Body of pancreas (tissue), 4 donors: ENCODE measurements at places on chromosomes 13 and 19. TPM values are rescaled to one million over a fixed set of nuclear protein-coding genes. Genes with fewer than 3 reads are reported as not detected.
A peak's percentile ranks its signal among the peaks of the same experiment; 100 is the strongest.

Gene KLF2
- total RNA-seq = 13.2 TPM

Gene SHANK1
- 2.3 TPM for total RNA-seq

Gene CBLC
- 18.5 TPM for total RNA-seq

Gene KLF1
- not detected for total RNA-seq

Gene VSTM2B
- total RNA-seq = not detected

Gene ACOD1
- total RNA-seq = not detected

Gene ZNF784
- 6.9 TPM for total RNA-seq

Gene CGB8
- not detected for total RNA-seq

Gene ZNF625
- 2.9 TPM for total RNA-seq

Gene CYP4F12
- 15.8 TPM for total RNA-seq

DNA sequence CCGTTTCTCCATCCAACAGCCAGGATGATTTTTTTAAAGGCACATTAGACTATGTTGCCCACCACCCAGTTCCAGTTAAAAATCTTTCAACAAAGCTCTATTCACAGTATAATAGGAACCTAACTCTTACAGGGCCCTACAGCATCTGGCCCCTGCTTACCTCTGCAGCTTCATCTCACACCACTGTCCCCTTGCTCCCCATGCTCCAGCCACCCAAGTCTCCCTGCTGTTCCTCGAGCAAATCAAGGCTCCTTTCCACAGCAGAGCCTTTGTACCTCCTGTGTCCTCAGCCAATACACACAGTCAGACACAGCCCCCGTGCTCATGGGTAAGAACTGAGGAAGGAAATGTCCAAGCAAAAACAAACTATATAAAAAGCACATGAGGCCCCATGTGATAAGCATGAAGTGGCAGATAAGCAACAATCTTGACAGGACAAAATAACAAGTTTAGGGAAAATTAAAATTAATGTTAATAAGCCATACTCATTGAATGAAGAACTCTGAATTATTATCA, 67.5 kb downstream of the TSC22D1 start:
- H3K27me3 ChIP-seq = no peaks in the 10 kb centered on the region
- H3K36me3 ChIP-seq = no peaks in the 10 kb centered on the region
- no peak for DNase-seq
- no peaks in the 10 kb centered on the region for H3K4me1 ChIP-seq
- H3K27ac ChIP-seq = no peak overlapping the region
- H3K4me3 ChIP-seq = no peak overlapping the region

GRCh38 chr19:21439201-21439751, 42.3 kb downstream of the ZNF493 start:
- H3K4me3 ChIP-seq = no peak overlapping the region
- H3K4me1 ChIP-seq = peaks cover 71% of the 10 kb centered on the region
- DNase-seq = peak; percentile 82

- H3K4me1 ChIP-seq = no peaks in the 10 kb centered on the region
- no peak overlapping the region for H3K4me3 ChIP-seq
- no peaks in the 10 kb centered on the region for H3K27me3 ChIP-seq
These were observed 606.8 kb downstream of the DACH1 start for GRCh38 chr13:71260246-71260645.

GRCh38 chr19:28239270-28239669, 973.7 kb downstream of the UQCRFS1 start:
- no peaks in the 10 kb centered on the region for H3K36me3 ChIP-seq
- no peak overlapping the region for H3K4me3 ChIP-seq
- no peaks in the 10 kb centered on the region for H3K4me1 ChIP-seq
- no peak for DNase-seq
- no peaks in the 10 kb centered on the region for H3K27me3 ChIP-seq

DNA sequence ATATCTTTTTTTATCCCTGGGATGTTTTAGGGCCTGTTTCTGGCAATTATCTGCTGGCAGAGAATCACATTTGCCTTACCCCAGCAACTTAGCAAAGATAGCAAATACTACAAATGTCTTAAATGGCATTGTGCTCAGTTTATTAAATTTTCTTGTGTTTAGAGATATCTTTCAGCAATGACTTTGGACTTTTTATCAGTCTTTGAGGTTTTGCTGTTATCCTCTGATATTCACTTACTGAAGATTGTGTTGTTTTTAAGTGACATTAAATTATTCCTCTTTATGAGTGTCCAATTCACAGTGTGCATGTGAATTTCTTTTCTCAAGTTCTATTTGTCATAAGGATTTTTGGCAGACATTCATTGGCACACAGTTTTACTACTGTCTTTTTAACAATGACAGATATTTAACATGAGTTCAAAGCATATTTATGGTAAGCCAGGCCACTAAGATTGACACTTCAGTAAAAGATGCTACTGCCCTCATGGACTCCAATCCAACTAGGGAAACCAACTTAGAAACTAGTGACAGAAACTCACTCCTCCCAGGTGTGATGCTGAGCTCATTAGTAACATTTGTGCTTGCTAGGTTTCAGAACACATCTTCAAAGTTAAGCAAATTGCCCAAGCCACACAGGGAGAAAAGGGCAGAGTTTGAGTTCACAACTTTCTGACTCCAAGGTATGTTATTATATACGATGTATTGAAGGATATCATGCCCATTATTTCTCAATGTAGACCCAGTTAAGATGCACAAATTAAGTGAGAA, 481.9 kb downstream of the GPC6 start:
- no peak overlapping the region for H3K27ac ChIP-seq
- no peaks in the 10 kb centered on the region for H3K36me3 ChIP-seq
- no peaks in the 10 kb centered on the region for H3K4me1 ChIP-seq
- H3K4me3 ChIP-seq = no peak overlapping the region
- no peaks in the 10 kb centered on the region for H3K27me3 ChIP-seq

DNA sequence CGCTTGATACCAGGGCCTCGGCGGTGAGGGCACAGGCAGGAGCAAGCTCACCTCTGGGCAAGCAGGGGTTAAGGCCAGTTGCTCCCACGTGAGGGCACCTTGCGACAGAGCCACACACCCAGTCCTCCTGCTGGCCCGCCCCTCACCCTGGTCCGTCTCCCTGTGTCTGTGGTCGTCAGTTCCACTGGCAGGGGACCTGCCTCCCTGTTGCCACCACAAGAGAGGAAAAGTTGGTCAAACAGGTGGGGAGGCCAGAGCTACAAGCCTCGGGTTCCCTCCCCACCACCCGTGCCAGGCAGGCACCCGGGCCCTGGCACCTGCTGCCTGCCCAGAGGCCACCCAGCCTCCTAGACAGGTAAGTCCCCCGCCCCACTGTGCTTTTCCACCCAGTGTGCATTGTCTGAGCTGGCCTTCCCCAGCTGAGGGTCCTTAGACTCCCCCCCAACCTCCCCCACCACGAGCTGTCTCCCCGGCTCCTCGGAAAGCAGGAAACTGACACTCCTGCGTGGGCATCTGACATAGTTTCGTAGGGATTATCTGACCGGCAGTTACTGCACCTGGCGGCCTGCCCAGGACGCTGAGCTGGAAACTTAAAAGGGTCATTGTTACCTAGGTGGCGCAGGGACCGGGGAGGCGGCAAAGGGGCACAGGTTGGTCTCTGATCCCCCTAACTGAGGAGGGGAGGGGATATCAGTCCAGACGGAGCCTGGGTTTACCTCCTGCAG, at the start of gene TJP3:
Gene TJP3 (plus strand): TSS at position 178 of the 725 bp plus-strand sequence. CDS start 20,049 bp downstream, outside the sequence.
- DNase-seq = peak; percentile 69
- H3K4me3 ChIP-seq = no peak within 1 kb of the TSS
- H3K27ac ChIP-seq = peak within 1 kb of the TSS; percentile 90
- H3K27me3 ChIP-seq = no peaks in the 10 kb centered on the region
- peaks cover 42% of the 10 kb centered on the region for H3K4me1 ChIP-seq

- no peak overlapping the region for H3K27ac ChIP-seq
- H3K4me1 ChIP-seq = peaks cover 13% of the 10 kb centered on the region
- peaks cover 5% of the 10 kb centered on the region for H3K36me3 ChIP-seq
These were observed 4.5 kb downstream of the RELB start for GRCh38 chr19:45005787-45006186.

GRCh38 chr13:23583491-23583890, 13.3 kb downstream of the TNFRSF19 start:
- no peak overlapping the region for H3K27ac ChIP-seq
- H3K27me3 ChIP-seq = no peaks in the 10 kb centered on the region
- no peaks in the 10 kb centered on the region for H3K36me3 ChIP-seq
- no peak for DNase-seq
- H3K4me1 ChIP-seq = peaks cover 10% of the 10 kb centered on the region

DNA sequence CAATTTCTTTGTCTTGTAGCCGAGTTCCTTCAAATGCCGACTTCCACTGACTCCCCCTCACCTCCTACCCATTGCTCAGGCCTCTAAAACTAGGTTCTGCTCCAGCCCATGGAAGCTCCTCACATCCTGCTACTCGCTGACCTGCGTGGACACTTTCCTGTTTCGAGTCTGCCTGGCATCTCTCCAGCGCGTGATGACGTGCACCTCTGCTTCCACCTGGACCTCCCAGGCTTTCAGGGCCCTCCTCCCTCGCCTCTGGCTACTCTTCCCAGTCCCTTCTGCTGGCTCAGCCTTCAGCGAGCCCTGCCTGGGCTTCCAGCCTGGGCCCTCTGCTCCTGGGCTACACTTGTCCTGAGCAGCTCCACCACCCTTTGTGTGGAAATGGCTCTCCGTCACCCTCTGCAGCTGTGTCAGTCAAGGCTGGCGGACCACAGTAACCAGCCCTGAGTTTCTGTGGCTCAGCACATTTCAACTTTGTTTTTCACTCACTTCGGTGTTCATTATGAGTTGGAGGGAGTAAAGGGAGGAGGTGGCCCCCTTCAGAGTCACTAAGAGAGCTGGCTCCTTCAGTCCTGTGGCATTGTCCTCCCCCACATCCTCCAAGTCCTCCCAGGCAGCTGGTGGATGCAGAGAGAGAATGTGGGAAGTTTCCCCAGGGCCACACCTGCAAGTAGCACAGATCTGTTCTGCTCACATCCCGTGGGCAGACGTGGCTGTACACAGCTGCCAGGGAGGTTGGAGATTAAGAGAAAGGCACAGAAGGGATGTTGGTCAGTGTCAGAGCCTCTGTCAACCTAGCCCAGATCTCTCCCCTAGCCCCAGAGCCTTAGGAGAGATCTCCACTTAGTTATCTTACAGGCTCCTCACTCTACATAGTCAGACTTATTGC, 49.4 kb downstream of the SERP2 start:
- no peaks in the 10 kb centered on the region for H3K27me3 ChIP-seq
- H3K36me3 ChIP-seq = no peaks in the 10 kb centered on the region
- H3K4me1 ChIP-seq = no peaks in the 10 kb centered on the region
- DNase-seq = peak; percentile 41
- no peak overlapping the region for H3K4me3 ChIP-seq
- H3K27ac ChIP-seq = no peak overlapping the region

DNA sequence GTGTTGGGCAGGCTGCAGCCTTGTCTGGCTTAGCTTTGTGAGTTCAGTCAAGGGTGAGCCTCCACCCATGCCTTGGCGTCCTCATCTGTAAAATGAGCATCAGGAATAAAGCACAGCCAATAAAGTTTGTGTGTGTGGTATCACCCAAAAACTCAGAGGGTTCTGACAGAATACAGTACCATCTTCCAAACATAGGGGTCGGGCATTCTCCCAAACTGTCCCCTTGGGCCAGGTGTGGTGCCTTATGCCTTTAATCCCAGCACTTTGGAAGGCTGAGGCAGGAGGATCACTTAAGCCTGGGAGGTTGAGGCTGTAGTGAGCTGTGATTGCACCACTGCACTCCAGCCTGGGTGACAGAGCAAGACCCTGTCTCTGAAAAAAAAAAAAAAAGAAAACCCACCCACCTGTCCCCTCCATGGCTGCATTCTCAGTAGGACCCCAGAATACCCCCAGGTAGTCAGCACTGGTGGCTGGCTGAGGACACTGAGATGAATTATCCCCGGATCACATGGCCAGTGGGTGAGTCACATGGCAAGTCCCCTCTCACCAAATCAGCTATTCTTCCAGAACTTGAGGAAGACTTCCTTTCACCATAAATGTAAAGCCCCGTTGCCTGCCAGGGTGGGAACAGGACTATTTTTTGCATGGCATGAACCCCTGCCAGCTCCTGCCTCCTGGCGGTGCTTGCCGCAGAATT, 18.6 kb downstream of the POP4 start:
- peak overlapping the region; percentile 57 for H3K27ac ChIP-seq
- DNase-seq = no peak
- peaks cover 12% of the 10 kb centered on the region for H3K4me1 ChIP-seq
- H3K4me3 ChIP-seq = no peak overlapping the region
- no peaks in the 10 kb centered on the region for H3K36me3 ChIP-seq

GRCh38 chr19:46806656-46807055, 18.3 kb upstream of the SLC1A5 start:
- no peaks in the 10 kb centered on the region for H3K36me3 ChIP-seq
- no peaks in the 10 kb centered on the region for H3K27me3 ChIP-seq
- no peaks in the 10 kb centered on the region for H3K4me1 ChIP-seq
- no peak overlapping the region for H3K27ac ChIP-seq

GRCh38 chr13:43432958-43433357, 353.8 kb downstream of the ENOX1 start:
- no peaks in the 10 kb centered on the region for H3K36me3 ChIP-seq
- no peak overlapping the region for H3K4me3 ChIP-seq
- DNase-seq = no peak
- no peaks in the 10 kb centered on the region for H3K27me3 ChIP-seq
- no peaks in the 10 kb centered on the region for H3K4me1 ChIP-seq

DNA sequence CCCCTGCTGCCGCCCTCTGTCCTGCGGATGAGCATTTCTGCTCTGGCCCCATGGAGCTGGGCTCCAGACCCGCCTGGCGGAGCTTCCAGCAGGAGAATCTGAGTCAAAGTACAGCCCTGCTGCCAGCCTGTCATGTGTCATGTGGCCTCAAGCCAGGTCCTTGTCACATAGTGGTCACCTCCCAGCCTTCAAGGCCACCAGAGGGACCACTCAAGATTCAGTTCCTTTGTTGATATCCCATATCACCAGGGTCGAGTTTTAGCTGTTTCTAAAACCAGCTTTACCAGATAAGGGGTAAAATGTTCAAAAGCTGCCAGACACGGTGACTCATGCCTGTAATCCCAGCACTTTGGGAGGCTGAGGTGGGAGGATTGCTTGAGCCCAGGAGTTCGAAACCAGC, 13.4 kb downstream of the THOP1 start:
- peak overlapping the region; percentile 36 for H3K27ac ChIP-seq
- H3K27me3 ChIP-seq = no peaks in the 10 kb centered on the region
- H3K36me3 ChIP-seq = no peaks in the 10 kb centered on the region

DNA sequence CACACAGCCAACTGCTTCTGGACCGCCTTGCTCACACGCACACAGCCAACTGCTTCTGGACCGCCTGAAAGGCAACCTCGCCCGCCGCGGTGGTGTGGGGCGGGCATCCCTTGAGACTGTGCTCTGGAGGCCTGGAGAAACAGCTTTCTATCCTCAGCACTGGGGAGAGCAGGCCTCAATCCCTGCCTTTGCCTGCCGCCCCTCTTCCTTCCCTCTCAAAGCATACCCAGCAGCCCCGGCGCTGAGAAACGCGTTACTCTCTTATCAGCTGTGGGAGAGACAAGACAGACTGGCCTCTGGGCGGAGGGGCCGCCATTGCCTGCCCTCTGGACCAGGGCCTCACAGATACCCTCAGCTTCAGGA, 2.9 kb downstream of the LIPE start:
- H3K4me1 ChIP-seq = peaks cover 37% of the 10 kb centered on the region
- H3K27me3 ChIP-seq = no peaks in the 10 kb centered on the region
- no peak overlapping the region for H3K27ac ChIP-seq
- H3K4me3 ChIP-seq = no peak overlapping the region
- DNase-seq = no peak

- no peak for DNase-seq
- H3K27ac ChIP-seq = no peak overlapping the region
- H3K4me3 ChIP-seq = no peak overlapping the region
- no peaks in the 10 kb centered on the region for H3K4me1 ChIP-seq
These were observed 640.7 kb downstream of the LIG4 start for GRCh38 chr13:107574517-107575210.

GRCh38 chr13:79593121-79593520, 112.2 kb downstream of the NDFIP2 start:
- no peak overlapping the region for H3K4me3 ChIP-seq
- H3K27ac ChIP-seq = no peak overlapping the region
- no peak for DNase-seq
- no peaks in the 10 kb centered on the region for H3K27me3 ChIP-seq
- no peaks in the 10 kb centered on the region for H3K4me1 ChIP-seq
